ENCODE measurements at places on chromosomes 1 and 21.

- no peak for DNase-seq
Measured at GRCh38 chr1:57882072-57882471, 458.2 kb upstream of the DAB1 start.

DNA sequence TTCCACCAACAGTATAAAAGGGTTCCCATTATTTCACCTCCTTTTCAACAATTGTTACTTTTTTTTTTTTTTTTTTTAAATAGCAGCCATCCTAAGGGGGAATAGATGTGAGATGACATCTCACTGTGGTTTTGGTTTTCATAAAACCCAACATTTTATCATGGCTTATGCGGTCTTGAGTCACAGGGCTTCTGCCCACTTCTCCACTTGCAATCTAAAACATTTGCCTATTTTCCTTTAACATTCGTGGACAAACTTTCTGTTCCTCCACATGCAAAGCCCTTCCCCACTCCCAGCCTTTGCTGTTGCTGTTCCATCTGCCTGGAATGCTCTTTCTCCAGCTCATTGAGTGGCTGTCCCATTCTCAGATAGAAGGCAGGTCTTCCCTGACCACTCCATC lies 239.7 kb upstream of the KCNK2 start:
- no peak for DNase-seq

DNA sequence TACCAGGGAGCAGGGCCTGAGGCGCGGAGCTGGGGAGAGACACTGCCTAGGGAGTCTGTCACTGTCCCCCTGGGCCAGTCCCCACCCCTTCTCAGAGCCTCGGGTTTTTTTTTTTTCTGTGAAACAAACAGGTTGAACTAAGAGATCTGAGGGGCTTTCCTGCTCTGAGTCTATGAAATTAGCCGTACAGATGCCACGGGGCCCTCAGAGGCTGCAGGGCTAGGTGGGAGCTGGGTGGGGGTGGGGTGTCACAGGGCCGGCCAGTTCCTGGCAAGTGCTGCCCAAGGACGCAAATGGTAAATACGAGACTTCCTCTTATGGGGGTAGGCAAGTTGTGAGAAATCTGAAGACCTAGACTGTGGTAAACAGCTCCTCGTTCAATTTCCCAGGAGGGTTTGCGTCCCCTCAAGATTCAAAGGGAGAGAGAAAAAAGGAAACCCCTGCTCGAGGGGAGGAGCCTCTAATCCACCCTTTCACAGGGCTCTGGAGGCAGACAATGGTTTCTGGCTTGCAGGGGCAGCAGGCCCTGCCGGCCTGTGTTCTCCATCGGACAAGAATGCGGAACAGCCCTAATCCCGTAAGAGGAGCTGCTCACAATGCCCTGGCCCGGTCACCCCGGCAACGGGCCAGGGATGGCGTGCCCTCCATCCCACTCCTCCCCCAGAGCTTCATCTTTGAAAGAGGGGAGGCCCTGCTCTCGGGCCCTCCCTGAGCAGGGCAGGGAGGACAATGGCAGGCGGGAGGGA lies 7.8 kb downstream of the NUAK2 start:
- DNase-seq = no peak

- no peak for DNase-seq
Measured at GRCh38 chr1:50521703-50522102, 98.5 kb upstream of the DMRTA2 start.

DNA sequence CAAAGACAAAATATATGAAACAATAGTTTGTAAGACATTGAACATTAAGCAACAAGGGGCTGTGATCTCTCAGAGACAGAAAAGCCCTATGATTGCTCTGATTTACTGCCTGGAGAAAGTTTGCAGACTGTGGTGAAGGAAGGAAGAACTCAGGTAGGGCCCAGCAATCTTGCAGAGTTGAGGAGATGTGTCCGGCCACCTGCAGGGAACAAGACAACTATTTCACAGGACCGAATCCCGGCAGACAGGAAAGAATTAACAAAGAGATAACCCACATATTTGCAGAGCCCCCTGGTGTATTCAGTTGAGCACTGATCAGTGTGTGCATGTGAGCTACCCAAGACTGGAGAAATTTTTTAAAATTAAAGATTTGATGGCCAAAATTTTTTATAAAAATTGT lies 58.3 kb upstream of the FMN2 start:
- DNase-seq = no peak

DNA sequence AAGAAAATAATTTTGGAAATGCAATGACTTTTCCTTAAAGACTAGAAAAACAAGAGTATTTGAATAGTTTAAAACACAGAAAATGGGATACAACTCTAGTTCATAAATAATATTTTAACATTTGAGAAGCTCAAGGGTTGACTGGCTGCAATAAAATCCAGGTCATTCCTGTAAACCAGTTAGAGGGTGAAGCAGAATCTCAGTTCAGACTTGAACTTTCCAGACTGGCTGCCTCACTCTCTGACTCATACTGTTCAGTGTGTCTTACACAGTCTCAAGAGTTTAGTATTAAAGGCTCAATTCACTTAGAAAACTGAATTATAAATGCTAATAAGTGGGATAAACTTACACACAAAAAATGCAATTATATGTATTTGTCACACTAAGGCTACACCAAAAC lies 89.9 kb downstream of the RAVER2 start:
- peak; percentile 75 for DNase-seq

DNA sequence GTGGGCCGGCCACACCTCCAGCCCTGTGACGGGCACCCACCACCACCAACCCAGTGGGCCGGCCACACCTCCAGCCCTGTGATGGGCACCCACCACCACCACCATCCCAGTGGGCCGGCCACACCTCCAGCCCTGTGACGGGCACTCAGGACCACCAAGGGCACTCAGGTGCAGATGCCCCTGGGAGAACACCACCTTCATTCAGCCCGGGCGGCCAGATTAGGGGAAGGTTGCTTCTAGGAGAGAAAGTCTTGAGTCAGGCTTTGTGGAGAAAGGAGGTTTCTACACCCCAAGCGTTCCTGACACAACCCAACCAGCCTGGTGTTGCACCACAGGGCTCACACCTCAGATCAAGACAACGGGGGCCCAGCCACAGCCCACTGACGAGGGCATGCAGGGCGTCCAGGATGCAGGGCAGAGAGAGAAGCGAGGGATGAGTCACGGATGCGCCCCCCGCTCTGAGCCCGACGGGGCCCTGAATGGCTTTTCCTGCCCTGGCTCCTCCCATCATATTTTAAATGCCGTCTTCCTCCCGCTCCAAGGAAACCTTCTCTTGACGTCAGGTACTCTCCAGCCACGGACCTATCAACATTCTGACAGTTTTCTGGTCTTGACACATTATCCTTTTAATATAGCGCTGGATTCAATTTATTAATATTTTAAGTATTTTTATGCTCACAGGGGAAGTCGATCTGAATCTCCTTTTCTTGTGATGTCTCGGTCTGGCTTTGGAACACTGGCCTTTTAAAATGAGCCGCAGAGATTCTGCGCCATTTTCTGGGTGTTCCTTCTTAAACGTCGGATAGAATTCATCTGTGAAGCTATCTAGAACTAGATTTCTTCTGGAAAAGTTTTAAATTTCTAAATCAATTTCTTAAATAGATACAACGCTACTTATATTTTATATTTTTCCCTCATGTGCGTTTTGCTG lies 631 bp upstream of the SPATC1L start:
- peak; percentile 24 for DNase-seq

GRCh38 chr1:87093286-87093685 lies 178.9 kb downstream of the HS2ST1 start:
- DNase-seq = peak; percentile 46

Measured in lung microvascular endothelial cell (primary cell).